Naive thymus-derived CD8-positive, alpha-beta T cell (primary cell): ENCODE measurements at places on chromosomes 1 and 21.

DNA sequence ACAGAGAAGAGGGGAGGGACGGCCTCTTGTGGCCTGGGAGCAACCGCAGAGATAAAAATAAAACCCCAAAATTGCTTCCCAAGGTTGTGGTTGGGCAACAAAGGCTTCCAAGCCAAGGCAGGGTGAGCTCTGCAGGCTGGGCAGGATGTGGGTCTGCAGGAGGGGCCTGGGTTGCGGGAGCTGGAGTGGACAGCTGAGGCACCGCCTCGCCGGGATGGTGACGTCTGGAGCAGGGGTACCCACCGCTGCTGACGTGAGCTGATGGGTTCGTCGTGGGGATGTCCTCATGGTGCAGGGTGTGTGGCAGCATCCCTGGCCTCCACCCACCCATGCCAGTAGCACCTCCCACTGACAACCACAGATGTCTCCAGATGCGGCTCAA lies 3.7 kb downstream of the AURKAIP1 start:
- DNase-seq = peak; percentile 95

DNA sequence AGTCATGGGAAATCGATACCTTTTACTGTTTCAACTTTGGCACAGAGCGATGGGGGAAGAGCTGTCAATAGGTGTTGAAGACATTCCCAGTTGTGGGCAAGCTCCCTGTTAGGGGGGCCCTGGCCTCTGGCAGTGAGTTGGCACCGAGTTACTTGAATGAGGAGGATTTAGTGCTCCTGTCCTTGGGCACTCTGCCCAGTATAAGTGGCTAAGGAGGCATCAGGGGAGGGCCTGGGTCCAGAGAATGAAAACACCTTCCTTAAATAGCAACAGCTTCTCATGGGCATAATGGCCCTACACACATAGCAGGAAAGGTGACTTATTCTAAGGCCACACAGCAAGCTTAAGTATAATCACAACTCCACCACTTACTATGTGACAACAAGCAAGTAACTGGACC lies 664.4 kb downstream of the PTPRU start:
- DNase-seq = no peak

- DNase-seq = no peak
Observed at GRCh38 chr1:94722181-94722580, 98.0 kb upstream of the SLC44A3 start.

DNA sequence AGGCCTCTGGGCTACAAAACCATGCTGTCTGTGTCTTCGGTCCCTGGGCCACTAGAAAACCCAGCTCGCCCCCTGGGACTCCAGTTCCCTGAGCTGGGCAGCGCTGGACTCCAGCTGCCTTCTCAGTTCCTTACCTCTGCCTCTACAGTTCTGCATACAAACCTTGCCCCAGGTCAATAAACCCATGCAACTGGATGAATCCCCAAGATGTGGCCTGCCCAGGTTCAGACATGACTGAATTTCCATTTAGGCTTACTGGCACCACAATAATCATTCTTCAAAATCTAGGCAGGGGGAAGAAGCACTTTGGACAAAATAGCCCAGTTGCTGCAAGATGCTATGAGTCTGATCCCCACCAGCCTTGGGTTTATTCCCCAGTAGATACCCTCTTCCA lies 159.5 kb downstream of the RRAGC start:
- no peak for DNase-seq

DNA sequence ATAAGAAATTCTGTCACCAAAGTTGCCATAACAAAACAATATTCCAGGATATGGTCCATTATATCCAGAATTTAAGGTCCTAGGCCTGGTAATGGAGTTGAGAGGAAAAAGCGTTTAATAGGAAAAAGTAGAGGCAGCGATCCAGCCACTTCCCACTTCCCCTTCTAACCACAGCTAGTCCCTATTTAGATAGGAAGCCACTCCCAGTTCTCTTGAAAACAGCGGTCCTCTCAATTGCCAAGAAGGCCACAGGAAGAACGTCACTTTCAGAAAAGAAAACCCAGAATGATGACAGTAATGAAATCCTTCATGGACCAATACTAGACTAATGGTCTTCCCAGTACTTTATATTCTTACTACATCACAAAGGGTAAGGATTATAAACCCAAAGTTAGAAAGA lies 38.6 kb downstream of the ABL2 start:
- DNase-seq = no peak

- DNase-seq = no peak
Observed at GRCh38 chr1:14803002-14803789, 204.7 kb downstream of the KAZN start.

DNA sequence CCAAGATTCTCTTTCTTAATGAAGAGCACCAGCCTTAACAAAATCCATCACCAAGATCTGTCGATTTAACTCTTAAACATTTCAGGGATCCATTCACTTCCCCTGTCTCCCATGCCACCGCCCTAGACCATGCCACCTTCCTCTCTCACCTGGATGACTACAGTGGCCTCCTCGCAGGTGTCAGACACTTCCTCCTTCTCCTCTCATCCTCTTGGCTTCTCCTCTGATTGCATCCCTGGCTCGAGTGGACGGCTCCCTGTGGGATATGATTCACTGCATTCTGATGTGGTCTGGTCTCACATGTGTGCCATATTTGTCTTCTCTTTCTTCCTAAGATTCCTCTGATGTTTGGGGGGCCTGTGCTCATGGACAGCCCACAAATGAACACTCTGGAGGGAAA lies 66.4 kb upstream of the KLHDC7A start:
- no peak for DNase-seq

- DNase-seq = no peak
Observed at GRCh38 chr1:215661033-215661432, 93.9 kb downstream of the KCTD3 start.
